ENCODE measurements at places on chromosomes 1 and 21. TPM values are rescaled to one million over a fixed set of nuclear protein-coding genes. Genes with fewer than 3 reads are reported as not detected.

GRCh38 chr1:101915597-101915996, 81.1 kb downstream of the OLFM3 start:
- no peak for DNase-seq

DNA sequence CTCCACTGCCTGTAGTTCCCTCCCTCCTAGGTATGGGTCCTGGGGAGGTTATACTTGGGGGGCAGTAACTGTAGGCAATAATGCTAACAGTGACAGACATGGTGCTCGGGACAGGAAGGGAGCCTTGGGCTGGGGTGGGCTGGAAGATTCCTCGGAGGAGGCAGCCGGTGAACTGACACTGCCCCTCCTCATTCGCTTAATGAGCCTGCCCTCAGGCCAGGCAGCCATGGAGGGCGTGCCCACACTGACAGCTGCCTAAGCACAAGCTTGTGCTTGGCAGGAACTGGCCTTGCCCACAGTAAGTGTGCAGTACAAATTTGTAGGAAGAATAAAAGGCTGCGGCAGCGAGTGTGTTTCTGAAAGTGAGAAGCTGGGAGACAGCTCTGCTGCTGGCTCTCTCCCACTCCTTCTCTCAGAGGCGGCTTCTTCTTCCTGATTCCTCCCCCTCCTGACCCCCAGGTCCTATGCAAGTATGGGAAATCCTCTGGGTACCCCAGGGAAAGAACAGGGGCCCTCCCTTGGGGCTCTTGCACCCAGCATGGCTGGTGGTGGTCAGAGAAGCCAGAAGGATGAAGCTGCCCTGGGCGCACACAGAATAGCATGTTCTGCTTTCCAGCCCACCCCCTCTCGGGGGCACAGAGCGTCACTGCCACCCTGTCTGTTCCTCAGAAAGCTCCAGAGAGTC, 23.6 kb downstream of the OPTC start:
- DNase-seq: no peak

- DNase-seq: no peak
Observed at GRCh38 chr1:110265186-110265585, 55.1 kb downstream of the KCNC4 start.

DNA sequence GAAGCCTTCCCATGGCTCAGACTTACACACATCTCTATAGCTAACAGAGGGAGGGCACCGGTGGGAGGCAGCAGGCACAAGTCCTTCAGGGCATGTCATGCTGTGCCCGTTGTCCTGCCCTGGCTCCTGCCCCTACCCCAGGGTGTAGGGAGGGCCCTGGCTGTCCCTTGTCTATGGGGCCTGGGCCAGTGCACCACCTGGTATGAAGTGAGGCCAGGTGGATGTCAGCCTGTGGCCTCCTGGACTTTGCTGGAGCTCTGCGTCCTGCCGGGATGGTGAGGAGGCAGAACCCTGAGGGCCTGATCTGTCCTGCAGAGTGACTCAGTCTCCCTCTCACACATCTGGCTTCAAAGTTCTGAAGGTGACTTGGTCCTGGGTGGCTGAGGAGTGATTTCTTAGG, 47.3 kb upstream of the GPR37L1 start:
- no peak for DNase-seq

DNA sequence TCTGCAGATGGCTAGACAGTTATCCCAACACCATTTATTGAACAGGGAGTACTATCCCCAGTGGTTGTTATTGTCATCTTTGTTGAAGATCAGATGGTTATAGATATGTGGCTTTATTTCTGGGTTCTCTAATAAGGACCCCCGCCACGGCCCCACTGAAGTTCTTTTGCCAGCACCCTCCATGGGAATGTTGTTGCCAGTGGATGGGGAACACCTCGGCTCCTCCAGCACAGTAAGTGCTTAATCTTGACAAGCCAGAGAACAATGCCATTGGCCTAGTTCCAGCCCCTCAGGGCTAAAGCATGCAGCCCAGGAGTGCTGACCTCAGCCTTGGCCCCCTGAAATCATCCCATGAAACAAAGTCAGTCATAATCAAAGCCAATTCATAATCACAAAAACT, 337.6 kb downstream of the AGBL4 start:
- no peak for DNase-seq

- DNase-seq: no peak
Observed at GRCh38 chr21:28104346-28104745, 888.3 kb downstream of the LTN1 start.

DNA sequence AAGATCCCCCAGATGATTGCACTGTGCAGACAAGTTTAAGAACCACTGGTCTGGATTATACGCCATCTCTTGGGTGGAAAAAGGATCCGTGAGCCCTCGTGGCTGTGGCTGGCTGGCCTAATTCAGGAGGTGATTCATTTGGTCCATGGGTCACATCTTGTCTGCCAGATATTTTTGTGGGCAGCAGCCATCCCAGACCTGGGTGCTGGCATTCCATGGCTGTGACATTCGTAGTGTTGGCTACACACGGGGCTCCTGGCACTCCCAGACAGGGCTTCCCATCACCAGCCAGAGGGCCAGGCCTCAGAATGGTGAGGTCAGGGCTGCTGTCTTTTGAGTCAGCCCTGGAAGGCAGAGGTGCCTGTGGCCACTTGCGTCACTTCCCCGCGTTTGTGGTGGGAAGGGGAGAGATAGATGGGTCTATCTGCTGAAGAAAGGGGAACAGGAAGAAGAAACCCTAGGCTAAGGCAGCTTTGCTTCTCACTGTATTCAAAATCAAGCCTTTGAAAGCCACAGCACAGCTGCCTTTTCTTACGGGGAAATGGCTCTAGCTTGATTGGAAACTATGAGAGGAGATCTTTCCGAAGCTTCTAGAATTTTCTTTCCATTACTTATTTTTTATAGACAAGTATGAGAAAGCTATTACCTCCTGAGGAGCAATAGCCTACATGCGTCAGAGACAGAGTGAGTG, 32.4 kb downstream of the EIF2D start:
- DNase-seq: no peak

- no peak for DNase-seq
Observed at GRCh38 chr1:66300972-66301451, 232.9 kb upstream of the SGIP1 start.

GRCh38 chr1:115829947-115830346, 11.0 kb downstream of the NHLH2 start:
- no peak for DNase-seq

GRCh38 chr1:211344152-211344618, 17.6 kb downstream of the TRAF5 start:
- DNase-seq: no peak

GRCh38 chr1:29202584-29203340, 21.1 kb upstream of the SRSF4 start:
- peak; percentile 100 for DNase-seq

RAB42 gene
- 8.2 TPM for total RNA-seq

BCL2L15 gene
- 0.25 TPM for total RNA-seq

PLEKHA6 gene
- total RNA-seq: 4.3 TPM

STUM gene
- total RNA-seq: 1.9 TPM

CD5L gene
- not detected for total RNA-seq

OR2G6 gene
- total RNA-seq: not detected

PTTG1IP gene
- total RNA-seq: 200 TPM

SRGAP2 gene
- 55.8 TPM for total RNA-seq

DIO1 gene
- total RNA-seq: not detected

Measured in omental fat pad (tissue), 4 donors.